Ureter (tissue), 1 donor: ENCODE measurements at places on chromosomes 7 and 10. TPM values are rescaled to one million over a fixed set of nuclear protein-coding genes. Genes with fewer than 3 reads are reported as not detected.

- DNase-seq = no peak
Measured at GRCh38 chr10:85645053-85645452, 721.5 kb downstream of the GRID1 start.

DNA sequence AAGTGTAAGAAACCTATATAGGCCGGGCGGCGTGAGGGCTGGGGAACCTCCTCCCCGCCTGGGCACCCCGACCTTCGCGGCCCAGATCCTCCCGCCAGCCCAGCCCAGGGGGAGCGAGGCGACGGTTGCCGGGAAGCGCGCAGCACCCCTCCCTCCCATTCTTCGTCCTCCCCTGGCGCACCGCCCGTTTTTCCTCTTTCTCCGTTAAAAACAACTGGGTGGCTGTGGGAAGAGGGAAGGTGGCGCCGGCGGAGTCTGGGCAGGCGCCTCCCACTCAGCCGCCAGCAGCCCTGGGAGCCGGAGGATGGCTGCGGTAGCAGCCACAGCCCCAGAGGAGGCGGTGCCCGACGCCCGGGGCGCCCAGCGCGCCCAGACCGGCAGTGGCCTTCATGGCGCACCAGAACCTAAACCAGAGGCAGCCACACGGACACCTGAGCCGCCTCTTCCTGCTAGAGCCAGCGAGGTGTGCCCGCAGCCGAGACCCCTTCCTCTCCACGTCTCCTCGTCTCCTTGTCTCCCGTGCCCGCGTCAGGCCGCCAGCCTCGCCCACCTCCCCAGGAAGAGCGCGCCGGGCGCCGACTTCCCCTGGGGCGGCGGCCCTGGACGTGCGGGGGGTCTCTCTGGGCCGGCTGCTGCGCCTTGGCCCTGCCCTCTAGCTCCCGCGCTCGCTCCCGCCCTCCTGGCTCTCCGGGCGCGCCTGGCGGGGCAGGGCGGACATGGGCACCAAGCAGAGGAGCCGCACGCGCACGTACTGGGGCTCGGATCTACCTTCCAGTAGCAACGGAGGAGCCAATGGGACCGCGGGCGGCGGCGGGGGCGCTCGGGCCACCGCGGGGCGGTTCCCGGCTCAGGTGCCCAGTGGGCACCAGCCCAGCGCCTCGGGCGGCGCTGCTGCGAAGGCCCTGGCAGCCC is 32.8 kb upstream of the SFTPD start:
- peak; percentile 55 for DNase-seq

- DNase-seq = no peak
Measured at GRCh38 chr7:26029911-26030310, 122.1 kb upstream of the NFE2L3 start.

- no peak for DNase-seq
Measured at GRCh38 chr7:15947754-15948153, 261.3 kb upstream of the MEOX2 start.

GRCh38 chr10:35268323-35268722 is 68.0 kb upstream of the CCNY start:
- no peak for DNase-seq

Gene PRF1
- total RNA-seq = 4.1 TPM

DNA sequence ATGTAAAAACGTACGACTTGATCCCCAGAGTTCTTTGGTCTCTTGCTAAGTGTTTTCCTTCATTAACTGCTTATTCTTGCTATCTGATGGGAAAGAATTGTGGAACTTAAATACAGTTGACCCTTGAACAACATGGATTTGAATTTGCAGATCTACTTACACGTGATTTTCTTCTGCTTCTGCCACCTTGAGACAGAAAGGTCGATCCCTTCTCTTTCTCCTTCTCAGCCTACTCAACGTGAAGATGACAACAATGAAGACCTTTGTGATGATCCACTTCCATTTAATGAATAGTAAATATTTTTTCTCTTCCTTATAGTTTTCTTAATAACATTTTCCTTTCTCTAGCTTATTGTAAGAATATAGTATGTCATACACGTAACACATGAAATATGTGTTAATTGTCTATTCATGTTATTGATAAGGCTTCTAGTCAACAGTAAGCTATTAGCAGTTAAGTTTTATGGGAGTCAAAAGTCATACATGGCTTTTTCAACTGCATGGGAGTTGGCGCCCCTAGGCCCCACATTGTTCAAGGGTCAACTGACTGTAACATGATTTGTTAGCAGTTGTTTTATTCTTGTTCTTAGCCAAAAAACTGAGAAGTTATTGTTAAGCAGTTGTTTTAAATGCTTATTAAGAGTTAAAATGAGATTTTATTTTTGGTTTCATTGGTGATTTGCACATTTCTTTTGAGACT is 11.2 kb downstream of the MKLN1 start:
- DNase-seq = no peak

- DNase-seq = no peak
Measured at GRCh38 chr10:119364645-119365600, 157.6 kb downstream of the GRK5 start.

Gene OR6V1
- total RNA-seq = not detected

Gene TSPAN14
- 177 TPM for total RNA-seq
